ENCODE measurements at places on chromosomes 12 and 14.

DNA sequence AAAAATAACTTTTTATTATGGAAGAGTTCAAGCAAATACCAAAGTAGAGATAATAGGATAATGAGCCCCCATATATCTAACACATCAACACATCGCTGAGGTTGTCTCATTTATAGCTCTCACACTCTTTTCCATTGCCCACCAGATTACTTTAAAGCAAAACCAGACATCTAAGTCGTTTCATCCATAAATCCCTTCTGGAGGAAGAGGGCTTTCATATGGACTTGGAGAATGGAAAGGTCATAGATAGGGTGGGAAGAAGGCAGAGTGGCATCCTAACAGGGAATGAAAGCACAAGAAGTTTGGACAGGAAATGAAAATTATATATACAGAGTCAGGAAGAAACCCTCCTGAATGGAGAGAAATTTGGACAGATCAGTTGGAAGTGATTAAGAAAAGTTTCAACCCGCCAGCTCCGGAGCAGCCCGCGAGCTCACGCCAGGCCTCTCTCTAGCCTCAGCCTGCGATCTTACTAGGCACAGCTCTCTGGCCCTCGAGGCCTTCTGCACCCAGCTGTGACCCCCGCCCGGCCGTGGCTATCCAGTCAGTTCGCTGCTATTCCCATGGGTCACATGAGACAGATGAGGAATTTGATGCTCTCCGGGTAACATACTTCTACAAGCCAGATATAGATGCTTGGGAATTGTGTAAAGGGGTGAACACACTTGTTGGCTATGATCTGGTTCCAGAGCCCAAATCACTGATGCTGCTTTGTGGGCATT lies 48.4 kb upstream of the NID2 start:
- DNase-seq: peak; percentile 83

DNA sequence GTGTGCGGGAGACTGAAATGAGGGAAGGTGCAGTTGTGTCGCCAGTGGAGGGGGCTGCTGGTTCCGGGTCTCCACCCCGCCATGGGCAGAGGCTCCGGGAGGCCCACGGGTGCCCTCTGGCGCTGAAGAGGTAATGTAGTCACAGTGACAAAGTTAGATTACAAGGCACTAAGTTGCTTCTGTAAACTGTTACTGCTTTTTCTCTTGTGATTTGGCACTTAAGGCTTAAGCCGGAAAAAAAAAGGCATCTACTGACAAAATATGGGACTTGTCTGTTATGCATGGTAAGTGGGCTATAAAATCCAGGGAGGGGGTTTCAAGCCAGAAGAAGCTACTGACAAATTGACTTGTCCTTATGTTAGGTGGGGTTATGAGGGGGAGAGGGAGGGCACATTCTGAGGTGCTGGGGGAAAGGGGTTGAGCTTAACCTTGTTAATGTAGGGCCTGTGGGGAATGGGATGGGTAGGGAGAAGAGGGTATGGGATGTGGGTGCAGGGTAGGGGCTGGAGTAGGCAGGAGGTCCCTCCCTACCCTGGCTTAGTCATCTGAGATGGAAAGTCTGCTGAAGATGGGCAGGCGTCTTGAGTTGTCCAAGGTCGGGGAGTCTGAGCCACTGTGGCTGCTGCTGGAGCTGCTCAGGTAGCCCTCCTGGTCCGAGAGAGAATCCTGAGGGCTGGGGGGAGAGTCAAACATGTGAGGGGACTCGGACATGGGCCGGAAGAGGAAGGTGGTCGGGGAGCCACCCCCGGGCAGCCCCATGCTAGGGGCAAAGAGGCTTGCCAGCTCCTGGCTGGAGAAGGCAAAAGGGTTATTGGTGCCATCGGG lies 3.7 kb downstream of the ZFP36L1 start:
- peak; percentile 82 for DNase-seq

DNA sequence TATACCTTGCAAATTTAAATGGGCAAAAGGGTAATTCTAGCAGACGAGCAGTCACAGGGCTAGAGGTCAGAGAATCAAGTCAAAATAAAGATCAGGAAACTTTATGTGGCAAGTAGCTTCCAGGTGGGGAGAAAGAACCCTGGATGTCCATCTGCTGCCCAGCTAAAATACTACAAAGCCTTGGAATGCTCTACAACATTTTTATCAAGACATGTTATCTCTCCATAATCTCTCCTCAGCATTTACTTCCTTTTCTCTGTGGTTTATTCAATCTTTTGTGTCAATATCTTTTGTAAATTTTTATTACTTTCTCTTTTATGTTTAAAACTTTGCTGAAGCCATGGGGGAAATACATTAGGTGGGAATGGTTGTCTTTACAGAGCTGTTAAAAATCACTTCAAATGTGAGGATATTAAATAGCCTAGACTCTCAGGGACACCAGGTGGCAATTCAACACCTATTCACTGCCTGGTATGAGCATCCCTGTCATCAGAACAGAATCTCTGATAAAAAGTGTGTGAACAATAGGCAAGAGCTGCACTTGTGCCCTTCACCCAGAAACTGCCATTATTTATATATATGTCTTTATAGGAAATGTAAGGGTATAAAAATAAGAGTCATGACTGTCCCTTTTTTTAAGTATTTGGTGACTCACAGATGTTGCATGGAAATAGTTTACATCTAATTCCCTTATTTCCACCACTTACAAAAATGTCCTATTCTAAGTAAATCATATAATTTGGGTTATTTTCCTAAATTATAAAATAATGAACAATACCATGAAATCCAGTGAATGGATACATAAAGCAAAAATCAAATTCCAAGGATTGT lies 152.9 kb downstream of the EPS8 start:
- peak; percentile 36 for DNase-seq

DNA sequence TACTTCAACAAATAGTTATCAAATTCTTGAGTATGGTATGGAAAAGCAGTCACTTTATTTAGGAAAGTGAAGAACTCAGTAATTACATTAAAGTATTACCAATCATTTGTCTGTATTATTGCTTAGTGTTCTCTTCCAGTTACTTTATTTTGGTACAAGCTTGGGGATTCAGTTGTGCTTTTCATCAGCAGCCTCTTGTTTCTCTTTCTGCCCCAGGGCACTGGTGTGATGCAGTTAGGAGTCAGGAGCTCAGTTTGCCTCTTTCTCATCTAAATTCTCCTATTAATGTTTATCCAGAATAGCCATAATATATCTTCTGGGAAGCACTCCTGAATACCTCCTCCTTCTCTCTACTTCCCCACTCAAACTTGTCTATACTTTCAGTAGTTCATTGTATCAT lies 25.7 kb downstream of the PMCH start:
- DNase-seq: peak; percentile 33

GRCh38 chr12:12810553-12811021 lies 2.6 kb upstream of the DDX47 start:
- no peak for DNase-seq

- DNase-seq: no peak
These were observed 234.8 kb upstream of the FOXN3 start for GRCh38 chr14:89651805-89652204.

- no peak for DNase-seq
These were observed 148.8 kb upstream of the TMCC3 start for GRCh38 chr12:94799136-94799535.

GRCh38 chr14:95577870-95578269 lies 43.0 kb downstream of the GLRX5 start:
- no peak for DNase-seq

DNA sequence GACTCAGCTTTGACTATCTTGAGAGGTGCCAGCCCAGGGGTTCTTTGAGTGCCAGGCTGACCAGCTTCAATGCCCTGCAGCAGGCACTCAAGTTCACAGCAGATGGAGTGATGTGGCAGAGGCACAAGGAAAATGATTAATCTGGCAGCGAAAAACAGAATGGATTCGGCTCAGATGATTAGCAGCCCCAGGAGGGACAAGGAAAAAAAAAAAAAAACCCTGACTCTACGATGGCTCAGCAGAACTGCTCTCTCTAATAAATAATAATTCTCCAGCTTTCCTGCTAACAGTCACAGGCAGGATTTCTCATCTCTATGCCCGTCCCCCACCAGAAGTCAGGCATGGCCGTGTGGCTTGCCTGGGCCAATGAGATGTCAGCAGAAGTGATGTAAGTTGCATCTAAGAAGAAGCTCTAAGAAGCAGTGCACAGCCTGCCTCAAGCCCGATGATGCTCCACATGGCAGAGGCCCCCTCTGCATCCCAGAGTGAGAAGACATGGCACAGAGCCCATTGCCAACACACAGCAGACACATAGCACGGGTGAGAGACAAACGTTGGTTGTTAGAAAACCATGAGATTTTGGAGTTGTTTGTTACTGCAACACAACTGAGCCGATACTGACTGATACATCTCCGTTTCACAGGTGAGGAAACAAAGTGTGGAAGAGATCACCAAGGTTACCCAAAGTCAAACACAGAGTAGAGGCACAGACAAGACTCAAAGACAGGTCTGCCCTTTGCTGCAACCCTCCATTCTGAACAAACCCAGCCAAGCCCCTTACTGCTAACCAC lies 111.0 kb downstream of the SCARB1 start:
- no peak for DNase-seq

DNA sequence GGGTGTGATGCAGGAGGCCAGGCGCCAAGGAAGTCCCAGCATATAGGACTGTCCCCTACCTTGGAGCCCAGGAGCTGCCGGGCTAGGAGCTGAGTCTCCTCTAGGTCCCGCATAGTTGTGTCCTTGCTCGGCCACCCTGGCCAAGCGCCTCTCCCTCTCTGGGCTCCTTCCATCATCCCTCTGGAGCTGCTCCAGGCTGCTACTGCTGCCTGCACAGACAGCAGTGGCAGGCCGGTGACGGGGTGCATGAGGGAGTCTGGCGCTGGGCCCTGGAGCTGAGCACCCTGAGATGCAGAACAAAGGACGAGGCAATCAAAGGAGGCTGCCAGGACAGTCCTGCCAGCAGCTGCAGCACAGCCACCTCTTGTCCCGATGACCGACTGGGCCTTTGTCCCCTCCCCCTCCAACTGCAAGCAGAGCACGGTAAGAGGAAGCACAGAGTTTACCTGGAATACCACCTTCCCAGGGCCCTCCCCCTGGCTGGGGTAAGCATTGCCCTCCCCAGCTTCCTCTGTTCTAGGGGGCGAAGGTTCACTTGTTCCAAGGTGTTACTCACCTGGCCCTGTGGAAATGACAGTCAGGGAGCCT lies 10.4 kb downstream of the DTX1 start:
- no peak for DNase-seq

- peak; percentile 30 for DNase-seq
These were observed 27.8 kb downstream of the TBX3 start for GRCh38 chr12:114655934-114656749.

GRCh38 chr12:106521901-106522300 lies 60.9 kb upstream of the RFX4 start:
- no peak for DNase-seq

- no peak for DNase-seq
These were observed 1066.1 kb downstream of the FLRT2 start for GRCh38 chr14:86596024-86596423.

DNA sequence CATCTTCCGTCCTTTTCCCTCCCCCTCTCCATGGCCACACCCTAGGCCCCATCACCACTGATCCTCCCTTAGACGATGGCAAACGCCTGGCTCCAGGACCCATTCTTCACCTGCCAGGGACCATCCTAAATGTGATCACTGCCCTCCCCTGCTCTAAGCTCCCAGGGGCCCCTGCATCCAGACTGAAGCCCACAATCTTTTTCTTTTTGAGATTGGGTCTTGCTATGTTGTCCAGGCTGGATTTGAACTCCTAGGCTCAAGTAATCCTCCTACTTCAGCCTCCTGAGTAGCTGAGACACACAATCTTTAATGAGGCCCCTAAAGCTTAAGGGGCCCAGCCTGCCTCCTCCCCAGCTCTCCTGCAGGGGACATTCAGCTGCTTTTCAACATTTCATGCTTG lies 15.3 kb downstream of the RBM19 start:
- DNase-seq: no peak

- DNase-seq: no peak
These were observed 63.3 kb downstream of the ACSS3 start for GRCh38 chr12:81141217-81141616.

DNA sequence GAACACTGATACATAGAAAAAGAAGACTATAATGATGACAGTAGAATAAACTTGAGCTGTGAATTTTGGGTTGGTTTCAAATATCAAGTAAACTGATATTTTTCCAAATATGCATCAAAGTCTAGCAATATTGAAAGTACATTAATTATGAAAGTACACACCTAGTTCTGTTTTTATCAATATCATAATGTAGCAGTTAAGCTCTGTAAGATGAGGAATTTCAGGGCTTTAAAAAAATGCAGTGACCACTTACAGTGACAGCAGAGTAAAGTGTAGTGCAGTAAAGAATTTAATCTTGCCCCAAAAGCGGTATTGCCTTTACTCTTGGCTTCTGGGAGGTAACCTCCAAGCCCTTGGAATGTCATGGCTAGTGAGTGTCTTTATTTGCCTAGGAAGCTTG lies 102.9 kb upstream of the ABCD2 start:
- no peak for DNase-seq

DNA sequence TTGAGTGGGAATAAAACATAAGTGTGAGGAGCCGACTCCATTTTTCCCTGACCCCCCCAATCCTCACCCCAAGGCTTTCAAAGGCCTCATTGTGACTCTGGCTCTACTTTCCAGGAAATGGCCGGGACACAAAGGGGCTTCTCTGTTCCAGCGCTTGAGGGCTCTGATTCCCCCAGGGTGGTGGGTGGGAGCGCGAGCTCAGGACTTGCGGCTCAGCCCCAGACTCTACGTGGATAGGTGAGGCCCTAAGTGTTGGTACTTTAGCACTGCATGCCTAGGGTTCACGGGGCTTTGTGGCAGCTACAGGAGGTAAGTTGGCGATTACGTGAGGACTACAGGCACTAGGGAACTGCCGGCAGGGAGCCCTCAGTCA lies 553 bp downstream of the CNPY2 start:
- peak; percentile 16 for DNase-seq
